NCI-H1436 (cell line): ENCODE measurements at places on chromosomes 5 and 9.
A peak's percentile ranks its signal among the peaks of the same experiment; 100 is the strongest.

- DNase-seq: no peak
Observed at GRCh38 chr9:114349713-114350480, 20.2 kb downstream of the ORM2 start.

- no peak for DNase-seq
Observed at GRCh38 chr5:98656796-98657195, 116.7 kb upstream of the RGMB start.

GRCh38 chr5:110371725-110372041 lies 354.8 kb downstream of the TMEM232 start:
- DNase-seq: no peak

DNA sequence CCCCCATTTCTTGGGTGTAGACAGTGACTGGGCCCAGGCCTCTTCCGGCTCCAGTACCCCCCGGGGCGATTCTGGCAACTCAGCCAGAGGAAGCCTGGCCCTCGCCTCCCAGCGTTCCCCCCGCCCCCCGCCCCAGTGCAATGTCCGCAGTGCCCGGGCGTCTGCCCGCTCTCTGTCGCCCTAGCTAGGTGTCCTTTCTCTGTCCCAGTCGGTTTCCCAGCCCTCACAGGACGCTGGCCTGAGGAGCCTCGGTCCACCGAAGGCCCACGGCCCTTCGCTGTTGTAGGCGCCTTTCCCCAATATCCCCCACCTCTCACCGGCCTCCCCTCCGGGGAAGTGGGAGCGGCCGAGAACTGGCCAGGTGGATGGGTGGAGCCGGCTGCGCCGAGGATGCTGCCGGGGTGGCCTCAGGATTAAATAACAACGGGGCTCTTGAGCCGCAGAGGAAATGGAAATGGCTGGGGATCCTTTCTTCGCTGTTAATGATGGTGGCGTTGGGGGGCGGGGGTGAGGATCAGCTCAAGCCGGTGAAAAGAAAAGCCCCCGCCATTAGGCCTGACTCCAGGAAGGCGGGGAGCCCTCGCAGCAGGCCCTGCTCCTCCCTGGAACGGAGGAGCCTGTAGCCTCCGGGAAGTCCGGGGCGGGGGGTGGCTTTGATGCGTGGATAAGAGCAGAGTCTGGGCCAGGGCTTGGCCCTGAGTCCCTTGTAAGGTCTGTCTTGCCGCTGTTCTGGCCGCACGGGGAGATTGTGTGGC lies 1.1 kb upstream of the SPRY4 start:
- no peak for DNase-seq

DNA sequence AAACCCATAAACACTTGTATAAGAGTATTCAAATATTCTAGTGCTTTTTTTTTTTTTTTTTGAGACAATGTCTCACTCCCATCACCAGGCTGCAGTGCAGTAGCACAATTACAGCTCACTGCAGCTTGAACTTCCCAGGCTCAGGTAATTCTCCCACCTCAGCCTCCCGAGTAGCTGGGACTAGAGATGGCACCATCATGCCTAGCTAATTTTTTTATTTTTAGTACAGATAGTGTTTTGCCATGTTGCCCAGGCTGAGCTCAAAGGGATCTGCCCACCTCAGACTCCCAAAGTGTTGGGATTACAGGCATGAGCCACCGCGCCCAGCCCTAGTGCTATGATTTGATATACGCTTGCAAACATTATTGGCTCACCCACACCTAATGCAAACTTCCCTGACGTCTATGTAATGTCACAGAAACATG lies 11.8 kb downstream of the IL6ST start:
- no peak for DNase-seq

DNA sequence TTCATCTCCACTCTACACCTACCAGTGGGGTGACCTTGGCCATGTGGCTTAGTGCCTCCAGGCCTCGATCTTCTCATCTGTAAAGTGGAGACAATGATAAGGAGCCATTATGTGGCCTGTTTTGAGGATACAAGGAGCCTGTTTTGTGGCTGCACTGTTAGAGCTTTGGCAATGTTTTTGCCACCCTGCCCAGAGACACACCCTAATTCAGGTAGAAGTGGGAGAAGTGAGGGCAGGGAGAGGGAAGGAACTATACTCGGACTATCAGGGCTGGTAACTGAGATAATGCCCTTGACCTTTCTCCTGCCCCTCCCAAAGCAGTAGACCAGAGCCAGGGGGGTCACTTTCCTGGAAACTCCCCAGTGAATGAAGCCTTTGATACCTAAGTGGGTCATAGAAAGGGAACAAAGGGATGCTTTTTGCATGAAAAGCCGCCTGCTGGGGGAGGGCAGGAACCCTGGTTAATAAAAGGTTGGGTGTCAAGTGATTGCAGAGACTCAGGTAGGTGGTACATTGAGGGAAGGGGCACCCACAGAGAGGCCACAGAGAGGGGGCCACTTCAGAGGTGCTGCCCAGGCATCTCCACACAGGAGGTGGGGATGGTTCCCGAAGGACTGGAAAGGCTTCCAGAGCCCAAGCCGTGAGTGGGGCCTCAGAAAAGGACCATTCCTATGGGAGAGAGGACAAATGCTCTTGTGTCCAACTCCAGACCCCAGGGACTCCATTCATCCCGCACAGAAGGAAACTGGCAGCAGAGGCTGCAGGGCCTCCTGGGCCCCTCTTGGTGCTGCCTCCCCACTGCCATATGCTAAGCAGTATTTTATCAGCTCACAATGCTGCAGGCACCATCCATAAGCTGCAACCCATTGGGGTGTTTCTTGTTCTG lies 42.3 kb upstream of the VDAC1 start:
- DNase-seq: no peak

DNA sequence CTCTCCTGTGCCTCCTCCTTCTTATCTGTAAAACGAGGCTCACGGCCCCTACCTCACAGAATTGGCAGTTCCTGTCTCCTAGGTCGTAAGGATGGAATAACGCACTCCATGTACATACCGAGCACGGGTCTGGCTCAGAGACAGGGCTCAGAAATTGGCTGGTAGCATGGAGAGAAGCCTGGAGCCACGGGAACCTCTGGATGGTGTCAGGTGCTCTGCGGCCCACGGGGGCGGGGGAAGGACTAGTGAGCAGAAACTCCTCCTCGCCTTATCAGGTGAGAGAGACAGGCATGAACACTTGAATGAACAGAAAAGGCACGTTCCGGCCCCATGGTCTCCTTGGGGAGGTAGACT lies 15.4 kb upstream of the C5orf47 start:
- DNase-seq: no peak

- no peak for DNase-seq
Observed at GRCh38 chr5:158805195-158805594, 294.5 kb downstream of the EBF1 start.

DNA sequence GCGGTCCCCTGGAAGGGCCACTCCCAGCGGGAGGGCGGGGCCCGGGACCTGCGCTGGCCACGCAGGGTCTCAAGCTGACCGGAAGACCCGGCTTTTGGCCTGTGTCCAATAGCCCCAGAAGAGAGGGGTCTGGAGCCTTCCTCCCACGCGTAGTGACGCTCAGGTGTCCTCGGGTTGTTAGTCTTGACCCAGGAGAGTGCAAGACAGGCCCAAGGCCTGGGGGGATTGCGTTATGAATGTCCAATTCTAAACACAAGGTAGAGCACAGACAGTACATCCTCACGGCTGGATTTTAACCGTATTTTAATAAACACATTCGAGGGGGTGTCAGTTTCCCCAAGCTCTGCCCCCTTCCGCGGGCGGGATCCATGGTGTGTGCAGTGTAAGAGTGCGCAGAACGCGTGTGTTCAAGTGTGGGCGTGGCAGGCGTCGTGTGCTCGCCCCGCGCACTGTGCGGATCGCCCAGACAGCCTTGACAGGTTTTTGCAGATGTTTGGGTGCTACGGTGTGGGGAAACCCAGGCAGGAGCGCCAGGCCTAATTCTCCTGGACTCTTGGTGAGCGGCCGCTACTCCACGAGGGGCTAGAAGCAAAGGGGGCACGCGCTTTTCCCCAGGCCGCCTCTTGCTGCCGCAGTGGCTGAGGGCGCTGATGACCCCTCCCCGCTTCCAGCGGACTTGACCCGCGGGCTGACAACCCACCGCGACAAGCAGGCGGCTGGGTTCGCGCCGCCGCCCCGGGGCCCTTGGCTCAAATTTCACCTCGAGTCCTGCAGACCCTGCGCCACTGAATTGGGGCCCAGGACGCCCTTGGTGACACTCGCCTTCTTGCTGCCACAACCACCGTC lies 6.1 kb upstream of the DMRT3 start:
- no peak for DNase-seq

GRCh38 chr5:156667616-156668015 lies 182.5 kb upstream of the PPP1R2B start:
- no peak for DNase-seq

- no peak for DNase-seq
Observed at GRCh38 chr5:69335341-69335935, 2.8 kb upstream of the CCDC125 start.

- DNase-seq: no peak
Observed at GRCh38 chr5:178207183-178207916, 3.0 kb downstream of the HNRNPAB start.

- no peak for DNase-seq
Observed at GRCh38 chr5:17896605-17897004, 262.3 kb downstream of the TAF11L14 start.

DNA sequence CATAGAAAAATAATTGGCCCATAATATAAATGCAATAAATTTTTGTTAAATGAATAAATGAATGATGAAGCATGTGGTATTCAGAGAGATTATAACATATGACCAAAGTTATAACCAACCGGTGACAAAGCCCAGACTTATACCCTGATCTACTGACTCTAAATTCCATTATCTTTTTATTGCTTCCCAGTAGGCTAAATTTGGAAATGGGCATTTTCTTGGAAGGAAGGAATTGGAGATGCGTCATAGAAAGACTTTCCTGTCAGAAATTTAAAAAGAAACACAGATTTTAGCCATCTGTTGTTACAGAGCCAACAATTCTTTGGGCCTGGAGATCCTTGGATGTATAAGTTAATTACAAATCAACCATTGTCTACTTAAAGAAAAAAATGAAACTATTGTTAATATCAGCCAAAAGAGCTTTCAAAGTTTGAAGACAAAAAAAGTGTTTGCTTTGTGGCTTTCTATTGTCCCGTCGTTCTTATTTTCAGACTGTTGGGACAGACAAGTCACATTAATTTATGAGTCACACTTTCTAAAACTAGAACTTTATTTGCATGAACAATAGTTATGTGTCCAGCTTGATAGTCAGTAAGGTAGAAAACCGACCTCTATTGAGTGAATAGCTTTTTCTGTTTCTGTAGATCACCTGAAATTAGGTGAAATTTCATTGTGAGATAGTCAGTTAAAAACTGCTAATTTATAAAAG lies 428.7 kb downstream of the GABRG2 start:
- DNase-seq: no peak

- no peak for DNase-seq
Observed at GRCh38 chr9:98109052-98109451, 10.0 kb downstream of the TRIM14 start.

DNA sequence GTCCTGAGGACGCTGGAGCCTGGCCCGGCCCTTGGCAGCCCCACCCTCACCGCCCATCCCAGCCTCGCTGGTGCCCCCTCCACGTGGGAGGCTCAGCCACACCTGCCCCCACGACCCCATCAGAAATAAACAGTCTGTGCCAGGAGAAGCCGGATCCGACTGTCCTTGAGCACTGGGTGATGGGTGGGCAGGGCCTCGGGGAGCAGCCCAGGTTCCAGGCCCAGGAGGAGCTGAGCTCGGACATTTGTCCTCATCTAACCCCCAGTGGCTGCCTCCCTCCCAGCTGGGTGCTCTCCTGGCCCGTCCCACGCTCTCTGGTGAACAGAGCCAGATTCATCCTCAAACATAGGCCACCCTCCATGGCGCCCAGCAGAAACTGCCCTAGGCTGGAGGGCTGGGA lies 4.6 kb upstream of the PTGDS start:
- no peak for DNase-seq

DNA sequence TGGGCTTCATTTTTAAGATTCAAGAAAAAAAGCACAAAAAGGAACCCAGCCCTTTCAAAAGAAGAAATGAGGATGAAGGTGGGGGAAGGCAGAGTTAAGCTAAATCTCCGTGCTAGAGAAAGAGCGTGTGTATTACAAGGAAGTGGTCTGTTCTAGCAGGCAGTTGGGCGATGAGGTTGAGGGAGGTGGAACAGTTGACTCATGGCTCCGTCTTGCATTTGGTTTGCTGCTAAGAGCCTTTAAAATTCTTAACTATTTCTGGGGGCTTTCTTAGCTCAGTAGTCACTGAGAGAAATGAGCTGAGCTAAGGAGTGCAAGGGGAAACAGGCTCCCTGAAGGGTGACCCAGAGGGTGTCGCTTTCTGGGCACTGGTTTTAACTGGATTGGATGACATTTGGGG lies 117.4 kb downstream of the GCNT1 start:
- DNase-seq: no peak

DNA sequence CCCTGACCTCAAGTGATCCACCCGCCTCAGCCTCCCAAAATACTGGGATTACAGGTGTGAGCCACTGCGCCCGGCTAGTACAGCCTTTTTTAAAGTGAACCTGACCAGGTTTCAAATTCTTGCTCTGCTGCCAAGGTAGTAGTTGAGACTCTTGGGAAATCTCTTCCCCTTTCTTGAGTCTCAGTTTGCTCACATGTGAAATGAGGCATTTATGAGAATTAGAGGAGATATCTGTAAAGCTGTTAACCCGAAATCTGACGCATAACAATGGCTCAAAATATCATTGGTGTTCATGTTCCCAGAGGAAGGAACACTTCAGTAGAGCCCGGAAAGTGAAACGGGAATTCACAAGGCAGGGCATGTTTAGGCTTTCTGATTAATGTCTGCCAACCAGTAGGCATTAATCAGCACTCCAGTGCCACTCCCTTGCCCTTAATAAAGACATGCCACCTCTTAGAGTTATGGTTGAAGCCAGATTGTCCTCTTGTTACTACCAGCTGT lies 1.5 kb downstream of the ARPC5L start:
- no peak for DNase-seq

- no peak for DNase-seq
Observed at GRCh38 chr5:24539613-24540012, 105.2 kb downstream of the CDH10 start.

GRCh38 chr5:170648541-170648940 lies 135.0 kb upstream of the GABRP start:
- DNase-seq: no peak

- DNase-seq: no peak
Observed at GRCh38 chr9:2745560-2746380, 28.5 kb downstream of the KCNV2 start.

DNA sequence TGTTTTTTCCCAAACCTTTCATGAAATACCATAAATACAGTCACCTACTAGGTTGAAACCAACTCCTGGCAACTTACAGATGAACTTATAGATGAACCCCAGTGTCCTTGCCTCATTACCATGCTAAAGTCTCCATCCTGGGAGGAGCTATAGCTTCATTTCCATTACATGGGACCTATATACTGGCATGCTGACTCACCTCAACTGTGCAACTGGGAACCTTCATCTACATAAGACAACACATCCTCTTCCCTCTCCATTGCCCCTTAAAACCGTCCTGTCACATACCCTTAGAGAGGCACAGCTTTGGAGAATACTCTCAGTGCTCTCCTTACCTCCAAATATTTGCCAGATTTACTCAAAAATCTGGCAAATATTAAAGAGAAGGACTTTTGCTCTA lies 638.3 kb downstream of the HTR1A start:
- no peak for DNase-seq

GRCh38 chr5:156522651-156523529 lies 195.9 kb downstream of the SGCD start:
- DNase-seq: peak; percentile 41
